Right ventricle myocardium inferior (tissue), 1 donor: ENCODE measurements at places on chromosomes 6 and 20. TPM values are rescaled to one million over a fixed set of nuclear protein-coding genes. Genes with fewer than 3 reads are reported as not detected.

The RBPJL gene
- total RNA-seq, result not detected

The LHFPL5 gene
- not detected for total RNA-seq

The ZNF165 gene
- 0.35 TPM for total RNA-seq

The ROS1 gene
- total RNA-seq, result 0.08 TPM

The PSORS1C1 gene
- 1.9 TPM for total RNA-seq

The PRRT1 gene
- 0.46 TPM for total RNA-seq

The TFAP2D gene
- not detected for total RNA-seq

The ID4 gene
- total RNA-seq, result 1.6 TPM

The PTP4A1 gene
- total RNA-seq, result 32.5 TPM

The SCUBE3 gene
- total RNA-seq, result 10.3 TPM

The CD24 gene
- 0.35 TPM for total RNA-seq

The CLPSL1 gene
- total RNA-seq, result not detected

The ZNF311 gene
- 0.35 TPM for total RNA-seq

The CDC40 gene
- total RNA-seq, result 15.7 TPM

The LY6G6D gene
- not detected for total RNA-seq

The CDSN gene
- not detected for total RNA-seq

The C20orf204 gene
- total RNA-seq, result 0.30 TPM

The TSBP1 gene
- not detected for total RNA-seq

The ERVFRD-1 gene
- 0.14 TPM for total RNA-seq

The TTK gene
- 0.43 TPM for total RNA-seq

The ADAM33 gene
- 13.4 TPM for total RNA-seq

The CCN6 gene
- total RNA-seq, result not detected

The SRMS gene
- not detected for total RNA-seq

The OR2B6 gene
- not detected for total RNA-seq

The MYL9 gene
- 1,923 TPM for total RNA-seq

The FAM120B gene
- total RNA-seq, result 16.3 TPM

The TREML1 gene
- not detected for total RNA-seq

The CCN2 gene
- total RNA-seq, result 12.5 TPM

The SIRPB1 gene
- total RNA-seq, result 0.68 TPM

The PBX2 gene
- total RNA-seq, result 42.9 TPM

The CDH26 gene
- total RNA-seq, result 2.3 TPM

The TRAPPC3L gene
- total RNA-seq, result not detected

The SLC26A8 gene
- total RNA-seq, result not detected

The GGTLC1 gene
- not detected for total RNA-seq

The COL19A1 gene
- 1.2 TPM for total RNA-seq

The IL22RA2 gene
- total RNA-seq, result not detected

The RPL7L1 gene
- total RNA-seq, result 44.5 TPM

The TNXB gene
- 73.3 TPM for total RNA-seq

The CCDC170 gene
- 0.38 TPM for total RNA-seq

The ZNF292 gene
- total RNA-seq, result 35.0 TPM

The NKX2-2 gene
- total RNA-seq, result not detected

The UBD gene
- total RNA-seq, result not detected

The DBNDD2 gene
- total RNA-seq, result 364 TPM

The KCNQ5 gene
- not detected for total RNA-seq

The SGK2 gene
- 1.1 TPM for total RNA-seq

The RBL1 gene
- total RNA-seq, result 5.3 TPM

The MYT1 gene
- 0.16 TPM for total RNA-seq

The LAMA2 gene
- 119 TPM for total RNA-seq

The LEMD2 gene
- 23.2 TPM for total RNA-seq

The RAMACL gene
- 0.43 TPM for total RNA-seq

The TRIM38 gene
- total RNA-seq, result 2.7 TPM

The TOX2 gene
- total RNA-seq, result 1.1 TPM

The MRPS10 gene
- total RNA-seq, result 62.3 TPM

The MAFB gene
- 17.7 TPM for total RNA-seq

The EIF6 gene
- total RNA-seq, result 36.5 TPM

The ZC2HC1B gene
- not detected for total RNA-seq

The PACRG gene
- total RNA-seq, result 7.9 TPM

The HLA-DMA gene
- total RNA-seq, result 19.7 TPM

The MUC22 gene
- total RNA-seq, result 0.14 TPM
